ENCODE measurements at places on chromosomes 7 and 10.

DNA sequence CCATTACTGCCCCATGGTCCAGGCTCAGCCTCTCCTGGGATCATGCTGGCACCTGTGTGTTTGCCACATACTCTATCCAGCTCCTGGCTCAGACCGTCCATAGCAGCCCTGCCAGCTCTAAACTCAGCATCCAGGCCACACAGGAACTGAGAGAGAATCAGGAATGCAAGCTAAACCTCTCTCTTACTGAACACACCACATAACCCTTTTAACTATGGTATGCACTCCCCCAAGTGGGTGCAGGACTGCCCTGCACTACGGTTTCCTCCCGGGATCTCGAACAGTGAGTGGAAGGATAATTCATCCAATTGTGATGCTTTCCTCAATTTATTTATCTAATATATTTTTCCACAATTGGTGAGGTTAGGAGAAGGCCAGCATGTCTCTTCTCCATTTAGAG is 17.1 kb upstream of the ZNF800 start:
- DNase-seq = no peak

GRCh38 chr7:78213402-78213801 is 414.8 kb downstream of the PHTF2 start:
- DNase-seq = no peak

GRCh38 chr10:127523476-127523875 is 25.6 kb upstream of the NPS start:
- no peak for DNase-seq

DNA sequence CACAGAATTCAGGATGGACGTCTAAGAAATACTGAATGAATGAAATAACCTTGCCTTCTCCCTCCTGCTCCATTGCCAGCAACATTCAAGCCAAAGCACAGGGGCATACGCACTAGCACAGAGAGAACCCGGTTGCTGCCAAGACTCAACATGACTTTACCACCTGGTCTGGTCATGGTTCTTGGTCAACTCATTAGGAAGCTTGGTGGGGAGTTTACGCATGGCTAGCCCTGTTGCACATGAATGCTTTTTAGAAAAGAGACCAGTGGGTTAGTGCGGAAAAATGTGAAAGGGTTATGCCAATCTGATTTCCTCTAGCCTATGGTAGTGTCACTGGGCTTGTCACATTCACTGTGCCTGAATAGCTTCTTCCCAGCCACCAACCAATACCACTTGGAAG is 187.6 kb upstream of the NEBL start:
- DNase-seq = no peak

DNA sequence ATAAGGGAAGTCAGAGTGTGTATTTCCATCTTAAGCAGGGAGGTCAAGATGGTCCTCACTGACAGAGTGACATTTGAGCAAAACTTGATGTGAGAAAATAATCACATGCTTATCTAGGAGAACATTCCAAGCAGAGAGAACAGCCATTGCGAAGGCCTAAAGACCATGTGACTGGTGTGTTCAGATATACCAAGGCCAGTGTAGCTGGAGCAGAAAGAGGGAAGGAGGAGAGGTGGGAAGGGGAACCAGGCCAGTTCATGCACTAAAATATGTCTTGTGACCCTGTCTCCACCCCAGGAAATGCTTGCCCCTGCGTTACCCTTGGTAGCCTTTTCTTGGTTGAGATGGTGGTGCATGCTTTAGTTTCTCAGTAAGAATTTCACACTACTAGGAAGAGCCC is 77.4 kb downstream of the CACNB2 start:
- DNase-seq = no peak

All from activated T-cell treated with anti-CD3 and anti-CD28 coated beads for 24 hours (primary cell).